ENCODE measurements at places on chromosomes 5 and 9.

GRCh38 chr5:14270209-14270702, 127.1 kb downstream of the TRIO start:
- peak; percentile 72 for DNase-seq

GRCh38 chr5:64634997-64635686, 55.2 kb upstream of the SHISAL2B start:
- DNase-seq = no peak

- no peak for DNase-seq
These were observed 36.3 kb upstream of the OTULINL start for GRCh38 chr5:14545308-14545707.

- DNase-seq = no peak
These were observed 3.9 kb upstream of the TMEM171 start for GRCh38 chr5:73116506-73116905.

- DNase-seq = no peak
These were observed 19.5 kb downstream of the FAM163B start for GRCh38 chr9:133589454-133590227.

DNA sequence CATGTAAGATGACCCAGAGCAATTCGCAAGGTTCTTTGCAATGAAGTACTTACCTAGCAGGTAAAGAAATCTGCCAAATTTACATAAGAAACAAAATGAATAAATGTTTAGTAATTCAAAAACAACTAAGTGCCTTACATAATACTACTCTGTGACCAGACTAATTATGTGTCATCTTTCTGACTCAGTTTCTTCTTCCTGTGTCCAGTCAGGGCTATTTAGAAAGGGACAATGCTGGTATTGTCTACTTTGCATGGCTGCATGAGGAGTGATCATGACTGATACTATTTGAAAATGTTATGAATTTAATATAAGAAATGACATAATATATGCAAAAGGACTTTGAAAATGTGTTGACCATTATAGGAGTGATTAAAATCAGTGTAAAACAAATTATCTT, 210.0 kb downstream of the TMEM161B start:
- no peak for DNase-seq

- no peak for DNase-seq
These were observed 15.4 kb downstream of the PLGRKT start for GRCh38 chr9:5422276-5422675.

DNA sequence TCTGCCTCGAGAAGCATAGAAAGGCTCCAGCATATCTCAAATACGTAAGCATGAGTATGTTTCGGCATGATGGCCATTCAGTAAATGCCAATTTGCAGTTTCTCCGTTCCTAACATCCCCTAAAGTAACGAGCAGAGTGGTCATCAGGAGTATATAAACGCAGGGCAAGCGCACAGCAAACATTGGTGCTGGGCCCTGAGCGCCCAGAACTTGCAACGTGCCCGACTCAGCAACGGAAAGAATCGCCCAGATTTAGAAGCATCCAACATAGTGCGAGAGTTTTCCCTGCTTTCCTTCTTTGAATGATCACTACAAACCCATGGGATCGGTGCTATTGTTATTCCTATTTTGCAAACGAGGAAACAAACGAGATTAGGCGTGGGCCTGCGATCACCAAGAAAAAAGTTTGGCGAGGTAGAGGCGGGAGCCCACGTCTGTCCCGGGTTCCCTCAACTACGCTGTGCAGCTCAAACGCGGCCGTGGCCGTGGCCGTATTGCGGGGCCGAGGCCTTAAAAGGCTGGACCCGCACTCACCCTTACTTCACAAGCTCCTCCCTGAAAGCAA, 505 bp downstream of the RPS14 start:
- DNase-seq = no peak

GRCh38 chr5:161009194-161009593, 157.2 kb upstream of the ATP10B start:
- DNase-seq = no peak

GRCh38 chr5:107123014-107123413, 547.7 kb downstream of the EFNA5 start:
- DNase-seq = no peak

- no peak for DNase-seq
These were observed 32.0 kb downstream of the FSD1L start for GRCh38 chr9:105479846-105480245.

DNA sequence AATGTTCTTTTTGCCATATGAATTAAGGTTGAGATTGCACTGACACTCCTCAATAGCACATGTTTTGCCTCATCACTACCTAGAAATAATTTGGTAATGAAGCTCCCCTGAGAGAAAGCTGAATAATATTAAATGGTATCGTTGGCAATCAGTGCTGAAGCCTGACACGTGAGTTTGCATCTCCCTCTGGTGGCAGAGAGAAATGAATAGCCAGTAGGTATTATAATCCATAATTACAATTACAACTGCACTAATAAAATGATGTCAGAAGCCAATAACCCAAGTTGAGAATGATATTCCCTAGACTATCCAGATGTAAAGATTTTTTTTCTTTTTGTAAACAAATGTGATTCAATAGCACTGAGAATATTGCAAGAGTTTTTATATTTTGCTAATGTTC, 700.3 kb downstream of the PTPRD start:
- no peak for DNase-seq

- DNase-seq = peak; percentile 55
These were observed 136.1 kb upstream of the ANKH start for GRCh38 chr5:15007646-15008045.

DNA sequence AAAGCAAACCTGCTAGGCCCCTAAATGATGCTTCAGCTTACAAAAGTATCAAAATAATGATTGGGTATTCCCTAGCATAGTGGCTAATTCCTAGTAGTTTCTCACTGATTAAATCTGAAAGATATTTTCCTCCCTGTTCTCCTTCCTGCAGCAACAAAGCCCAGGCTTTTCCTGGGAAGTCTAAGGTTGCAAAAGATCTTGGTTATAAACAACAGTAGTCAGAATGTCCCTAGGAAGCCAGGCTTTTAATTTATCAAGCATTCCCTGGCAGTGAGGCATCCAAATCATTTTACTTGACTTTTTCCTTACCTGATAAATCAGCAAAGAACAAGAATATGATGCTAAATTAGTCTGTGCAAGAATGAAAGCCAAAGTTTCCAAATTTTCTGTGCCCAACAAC, 272.0 kb downstream of the PDE4D start:
- DNase-seq = no peak

DNA sequence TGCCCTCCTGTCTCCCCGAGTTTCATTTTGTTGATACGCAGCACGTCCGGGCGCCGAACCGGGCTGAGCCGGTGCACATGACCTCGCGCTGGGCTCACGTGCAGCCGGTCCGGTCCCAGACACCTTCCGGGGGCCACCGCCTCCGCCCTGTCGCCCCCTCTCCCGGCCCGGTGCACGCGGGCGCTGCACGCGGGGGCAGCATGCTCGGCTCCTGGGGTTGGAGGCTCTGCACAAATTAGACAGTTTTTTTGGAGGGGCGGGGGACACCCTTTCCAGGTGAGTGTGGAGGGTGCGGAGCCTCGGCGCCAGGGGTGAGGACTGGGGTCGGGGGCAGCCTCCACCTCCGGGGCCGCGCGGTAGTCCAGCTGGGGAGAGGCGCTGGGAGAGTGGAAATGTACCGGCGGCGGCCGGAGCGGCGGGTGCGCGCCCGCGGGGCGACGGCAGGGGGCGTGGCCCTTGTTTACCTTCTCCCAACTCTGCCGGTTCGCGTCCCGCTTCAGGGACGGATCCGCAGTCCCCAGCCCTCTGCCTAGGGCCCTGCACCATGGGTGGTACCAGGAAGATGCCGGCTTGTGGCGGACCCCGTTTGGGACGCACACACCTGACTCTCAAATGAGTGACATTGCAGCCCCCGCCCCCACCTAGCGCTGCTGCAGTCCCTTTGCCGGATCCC, 1.1 kb downstream of the JADE2 start:
- peak; percentile 67 for DNase-seq

DNA sequence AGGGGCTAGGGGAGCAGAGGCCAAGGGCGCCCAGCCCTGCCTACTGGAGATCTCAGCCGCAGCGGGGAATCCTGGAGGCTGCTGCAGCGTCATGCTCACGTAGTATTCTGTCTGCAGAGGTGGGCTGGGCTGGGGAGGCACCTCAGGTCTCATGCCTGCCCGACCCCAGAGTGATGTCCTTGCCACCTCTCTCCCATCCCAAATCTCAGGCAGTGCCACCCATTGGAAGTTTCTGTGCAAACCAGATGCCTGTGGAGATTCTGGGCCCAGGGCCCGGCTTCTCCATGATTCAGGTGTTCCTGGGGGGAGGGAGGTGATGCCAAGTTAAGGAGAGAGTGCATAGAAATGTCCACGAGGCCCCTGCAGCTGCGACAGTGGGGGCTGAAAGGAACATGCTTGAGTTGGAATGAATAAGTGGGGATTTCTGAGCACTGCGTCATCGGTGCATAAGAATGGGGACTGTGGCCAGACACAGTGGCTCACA, 72.0 kb downstream of the ANKRD33B start:
- no peak for DNase-seq

DNA sequence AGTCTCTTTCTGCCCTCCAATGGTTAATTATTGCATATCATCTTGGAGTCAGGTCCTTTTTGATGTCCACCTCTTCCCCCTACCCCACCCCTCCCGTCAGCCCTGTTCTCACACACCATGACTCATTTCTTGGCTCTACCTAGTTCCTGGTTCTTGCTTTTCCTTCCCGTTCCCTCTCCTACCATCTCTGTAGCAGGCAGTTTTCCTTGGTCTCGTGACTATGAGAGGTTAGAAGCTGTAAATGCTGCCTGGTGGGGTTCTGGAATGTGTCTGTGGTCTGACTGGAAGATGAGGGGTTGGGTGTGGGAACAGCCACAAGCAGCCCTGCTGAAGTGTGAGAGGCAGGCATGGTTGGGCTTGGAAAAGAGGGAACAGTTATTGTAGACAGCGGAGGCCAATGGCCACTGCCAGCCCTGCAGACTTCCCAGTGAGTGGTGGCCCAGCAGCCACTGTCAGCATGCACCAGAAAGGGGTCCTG, 18.2 kb downstream of the SLC22A5 start:
- DNase-seq = peak; percentile 86

DNA sequence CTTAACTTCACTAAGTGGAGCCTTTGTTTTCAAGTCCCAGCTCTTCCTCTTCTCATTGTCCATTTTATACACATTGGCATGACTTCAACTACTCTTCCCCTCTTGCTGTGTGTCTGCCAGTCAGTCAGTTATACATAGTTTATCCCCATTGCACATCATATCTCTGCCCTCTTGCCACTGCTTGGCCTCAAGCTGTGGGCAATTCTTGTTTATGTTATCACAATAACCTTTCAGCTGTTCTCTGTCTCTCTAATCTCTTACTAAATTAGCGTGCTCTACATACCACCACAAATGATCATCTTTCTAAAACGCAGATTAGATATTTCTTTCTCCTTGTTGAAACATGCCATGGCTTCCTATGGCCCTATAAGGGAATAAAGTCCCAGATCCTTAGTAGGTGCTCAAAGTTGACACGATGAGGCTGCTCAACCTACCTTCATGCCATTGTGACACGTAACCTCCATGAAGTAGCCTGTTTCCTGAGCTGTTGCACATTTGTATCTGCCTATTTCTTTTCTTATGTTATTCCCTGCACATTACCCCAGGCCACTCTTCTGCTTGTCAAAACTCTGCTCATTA, 239.3 kb downstream of the GAS1 start:
- DNase-seq = no peak
